ENCODE measurements at places on chromosomes 13 and 19. TPM values are rescaled to one million over a fixed set of nuclear protein-coding genes. Genes with fewer than 3 reads are reported as not detected.

The C1QTNF9B gene
- not detected for total RNA-seq

The TMEM255B gene
- total RNA-seq, result 15.8 TPM

The USHBP1 gene
- not detected for total RNA-seq

The NLRP5 gene
- not detected for total RNA-seq

The MAMSTR gene
- total RNA-seq, result 0.22 TPM

The ZNF556 gene
- total RNA-seq, result not detected

The KLF12 gene
- total RNA-seq, result 10.0 TPM

The PCDH17 gene
- total RNA-seq, result not detected

The LMO7 gene
- total RNA-seq, result 30.8 TPM

The BSPH1 gene
- not detected for total RNA-seq

The LILRB4 gene
- total RNA-seq, result not detected

The LACC1 gene
- 14.1 TPM for total RNA-seq

The FFAR1 gene
- not detected for total RNA-seq

The KLK6 gene
- not detected for total RNA-seq

The C19orf12 gene
- 20.2 TPM for total RNA-seq

DNA sequence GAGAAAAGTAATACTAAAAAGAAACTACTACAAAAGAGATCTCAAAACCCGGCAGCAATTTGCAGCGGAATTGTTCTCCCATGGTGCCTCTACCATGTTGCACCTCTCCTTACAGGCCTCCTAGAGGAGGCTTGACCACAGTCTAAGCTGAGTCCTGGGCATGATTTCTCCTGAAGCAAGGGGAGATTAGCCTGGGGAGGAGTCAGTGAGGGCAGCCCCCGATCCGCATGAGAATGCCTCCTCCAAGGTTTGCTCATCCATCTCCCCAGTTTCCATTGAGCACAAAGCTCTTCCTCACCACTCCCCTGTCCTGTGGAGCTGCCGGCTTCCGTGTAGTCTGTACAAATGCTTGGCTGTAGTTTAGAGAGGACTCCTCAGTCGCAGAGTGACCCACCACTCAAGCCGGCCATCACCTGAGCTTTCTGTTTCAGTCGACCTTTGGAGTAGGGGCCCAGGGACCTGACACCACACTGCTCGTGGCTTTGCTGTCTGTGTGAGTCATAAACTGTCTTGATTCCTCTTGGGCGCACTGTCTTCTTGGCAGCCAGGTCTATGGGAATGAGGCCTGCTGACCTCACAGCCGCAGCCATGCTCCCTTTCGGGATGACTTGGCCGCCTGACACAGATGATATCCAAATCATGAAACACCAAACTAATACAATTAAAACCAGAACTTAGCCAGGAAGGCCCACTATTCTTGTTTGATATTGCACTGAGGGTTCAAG, 72.3 kb downstream of the C1QTNF9 start:
- DNase-seq, result peak; percentile 57

DNA sequence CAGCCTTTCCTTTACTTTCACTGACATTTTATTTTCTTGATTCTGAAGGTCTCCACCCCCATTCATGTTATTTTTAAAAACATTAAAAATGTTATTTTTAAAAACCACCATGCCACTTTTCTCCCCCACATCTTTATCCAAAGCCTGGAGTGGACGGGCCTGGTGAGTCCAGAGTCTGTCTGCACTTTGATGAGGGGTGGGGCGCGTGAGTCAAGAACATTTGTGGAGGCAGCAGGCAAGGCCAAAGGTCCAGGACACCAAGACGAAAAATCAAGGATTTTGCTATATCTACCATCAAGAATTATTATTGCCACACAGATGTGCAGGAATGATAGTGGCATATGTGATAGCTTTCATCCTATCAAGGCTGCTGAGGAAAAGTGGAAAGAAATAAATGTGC, 224.9 kb downstream of the FGF9 start:
- no peak for DNase-seq

DNA sequence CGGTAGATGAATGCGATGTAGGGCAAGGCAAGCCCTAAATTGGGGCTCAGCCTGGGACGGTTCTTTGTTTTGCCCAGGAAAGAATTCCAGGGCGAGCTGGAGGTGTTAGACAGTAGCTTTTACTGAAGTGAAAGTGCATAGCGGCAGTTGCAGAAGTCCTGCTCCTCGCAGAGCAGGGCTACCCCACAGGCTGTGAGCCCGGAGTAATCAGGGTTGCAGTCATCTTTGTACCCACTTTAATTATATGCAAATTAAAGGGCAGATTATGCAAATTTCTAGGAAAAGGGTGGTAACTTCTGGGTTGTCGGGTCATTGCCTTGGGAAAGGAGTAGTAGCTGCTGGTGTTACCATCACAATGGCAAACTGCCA, 30.5 kb downstream of the VAV1 start:
- no peak for DNase-seq

GRCh38 chr13:79448413-79448812, 32.5 kb upstream of the NDFIP2 start:
- DNase-seq, result no peak

- DNase-seq, result no peak
Observed at GRCh38 chr19:41521931-41522555, 53.9 kb upstream of the CEACAM21 start.

- DNase-seq, result no peak
Observed at GRCh38 chr19:10246511-10246910, 5.5 kb upstream of the MRPL4 start.

- no peak for DNase-seq
Observed at GRCh38 chr13:23279321-23279720, 98.5 kb downstream of the SGCG start.

DNA sequence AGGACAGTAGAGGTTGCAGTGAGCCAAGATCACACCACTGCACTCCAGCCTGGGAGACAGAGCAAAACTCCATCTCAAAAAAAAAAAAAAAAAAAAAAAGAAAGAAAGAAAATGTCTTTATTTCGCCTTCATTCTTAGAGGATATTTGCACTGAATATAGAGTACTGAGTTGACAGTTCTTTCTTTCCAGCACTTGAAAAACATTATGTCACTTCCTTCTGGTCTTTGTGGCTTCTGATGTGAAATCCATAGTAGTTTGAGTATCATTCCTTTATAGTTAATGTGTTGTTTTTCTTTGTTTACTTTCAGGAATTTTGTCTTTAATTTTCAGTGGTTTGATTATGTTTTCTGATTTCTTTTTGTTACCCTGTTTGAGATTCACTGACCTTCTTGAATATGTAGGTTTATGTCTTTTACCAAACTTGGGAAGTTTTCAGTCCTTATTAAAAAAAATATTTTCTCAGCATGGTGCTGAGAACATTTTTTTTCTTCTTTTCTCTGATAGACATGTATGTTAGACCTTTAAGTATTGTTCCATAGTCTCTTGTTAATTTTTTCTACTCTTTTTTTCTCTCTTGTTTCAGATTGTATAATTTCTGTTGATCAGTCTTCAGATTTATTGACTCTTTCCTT, 50.1 kb downstream of the PCCA start:
- DNase-seq, result no peak

DNA sequence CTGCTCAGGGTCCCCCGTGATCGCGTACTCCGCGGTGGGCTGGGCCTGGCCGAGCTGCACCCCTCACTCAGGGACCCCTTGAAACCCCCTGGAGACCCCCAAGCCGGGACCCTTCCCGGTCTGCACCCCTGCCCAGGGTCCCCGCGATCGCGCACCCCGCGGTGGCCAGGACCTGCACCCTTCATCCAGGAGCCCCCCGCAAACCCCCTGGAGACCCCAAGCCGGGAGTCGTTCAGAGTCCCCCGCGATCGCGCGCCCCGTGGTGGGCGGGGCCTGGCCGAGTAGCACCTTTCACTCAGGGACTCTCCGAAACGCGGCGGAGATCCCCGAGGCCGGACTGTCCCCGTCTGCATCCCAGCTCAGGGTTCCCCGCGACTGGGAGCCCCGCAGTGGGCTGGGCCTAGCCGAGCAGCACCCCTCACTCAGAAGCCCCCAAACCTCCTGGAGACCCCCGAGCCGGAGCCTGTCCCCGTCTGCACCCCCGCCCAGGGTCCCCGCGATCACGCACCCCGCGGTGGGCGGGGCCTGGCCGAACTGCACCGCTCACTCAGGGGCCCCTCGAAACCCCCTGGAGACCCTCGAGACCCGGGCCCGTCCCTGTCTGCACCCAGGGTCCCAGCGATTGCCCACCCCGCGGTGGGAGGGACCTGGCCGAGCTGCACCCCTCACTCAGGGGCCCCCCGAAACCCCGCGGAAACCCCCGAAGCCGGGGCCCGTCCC, 748 bp downstream of the LMNB2 start:
- DNase-seq, result peak; percentile 30

GRCh38 chr13:113298043-113298945, 1.3 kb downstream of the LAMP1 start:
- peak; percentile 3 for DNase-seq

- peak; percentile 71 for DNase-seq
Observed at GRCh38 chr19:926589-927350, 935 bp downstream of the ARID3A start.

- DNase-seq, result peak; percentile 79
Observed at GRCh38 chr19:3969435-3970312, 1.2 kb downstream of the DAPK3 start.

- no peak for DNase-seq
Observed at GRCh38 chr13:20544201-20544923, 18.7 kb upstream of the CRYL1 start.

DNA sequence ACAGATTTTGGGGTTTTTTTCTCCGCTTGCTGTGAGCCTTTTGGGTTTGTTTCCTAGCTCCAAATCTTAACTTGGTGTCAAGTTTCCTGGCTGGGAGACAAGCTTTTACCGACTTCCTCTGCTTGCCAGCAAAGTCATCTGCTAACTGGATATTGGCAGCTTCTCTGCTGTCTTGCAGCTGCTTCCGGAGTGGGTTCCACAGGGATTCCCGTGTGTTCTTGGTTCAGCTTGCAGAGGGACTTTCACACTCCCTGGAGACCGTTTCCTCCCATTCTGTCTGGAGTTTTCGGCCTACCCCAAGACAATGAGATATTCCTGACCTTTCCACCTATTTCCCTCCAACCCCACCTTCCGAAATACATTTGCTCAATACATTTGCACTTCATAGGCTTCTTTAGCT, 2.2 kb upstream of the COLGALT1 start:
- DNase-seq, result peak; percentile 96

GRCh38 chr13:72523593-72523992, 203.8 kb downstream of the MZT1 start:
- DNase-seq, result no peak

DNA sequence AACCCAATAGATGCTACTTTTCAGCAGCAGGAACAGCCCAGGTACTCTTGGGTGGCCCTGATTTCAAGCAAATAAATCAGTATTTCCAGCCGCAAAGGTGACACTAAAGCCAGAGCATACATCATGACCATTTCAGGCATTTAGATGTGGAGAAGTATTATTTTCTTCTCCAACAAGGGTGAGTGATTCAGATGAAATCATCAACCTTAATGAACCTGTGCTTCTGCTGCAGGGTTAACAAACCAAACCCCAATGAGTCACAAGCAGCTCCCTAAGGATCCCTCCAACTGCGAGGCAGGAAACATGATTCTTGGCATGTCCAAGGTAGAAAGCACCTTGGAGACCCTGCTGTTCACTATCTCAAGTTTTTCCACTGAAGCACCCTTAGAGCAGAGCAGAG, 32.7 kb downstream of the MBNL2 start:
- peak; percentile 89 for DNase-seq

GRCh38 chr19:38617764-38618589, at the start of gene MAP4K1:
MAP4K1 (minus strand) TSS chr19:38617953; CDS start chr19:38617895, 58 bp downstream.
- peak; percentile 13 for DNase-seq

DNA sequence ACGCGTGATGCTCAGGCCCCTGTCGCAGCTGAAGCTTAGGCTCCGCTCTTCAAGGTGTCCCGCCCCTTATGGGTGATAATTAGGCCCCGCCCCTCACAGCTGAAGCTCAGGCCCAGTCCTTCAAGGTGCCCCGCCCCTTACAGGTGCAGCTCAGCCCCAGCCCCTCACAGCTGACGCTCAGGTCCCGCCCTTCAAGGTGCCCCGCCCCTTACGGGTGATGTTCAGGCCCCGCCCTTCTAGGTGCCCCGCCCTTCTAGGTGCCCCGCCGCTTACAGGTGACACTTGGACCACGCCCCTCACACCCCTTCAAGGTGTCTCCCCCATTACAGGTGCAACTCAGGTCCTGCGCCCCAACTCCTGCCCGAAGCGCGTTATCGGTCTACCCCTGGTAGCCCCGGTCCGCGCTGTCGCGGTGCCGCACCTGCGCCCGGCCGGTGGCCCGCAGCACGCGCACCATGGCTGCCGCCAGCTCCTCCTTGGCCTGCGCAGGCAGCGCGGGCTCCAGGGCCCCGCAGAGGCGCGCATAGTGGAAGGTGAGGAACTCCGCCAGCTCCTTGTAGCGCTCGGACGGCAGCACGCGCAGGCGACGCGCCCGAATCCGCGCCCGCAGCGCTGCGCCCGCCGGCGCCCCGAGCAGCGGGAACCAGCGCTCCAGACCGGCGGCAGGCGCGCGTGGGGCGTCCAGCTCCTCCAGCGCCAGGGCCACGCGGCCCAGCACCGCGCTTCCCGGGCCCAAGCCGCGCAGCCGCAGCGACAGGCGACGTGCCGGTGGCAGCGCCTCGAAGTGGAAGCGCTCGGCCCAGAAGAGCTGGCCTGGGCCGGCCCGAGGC, 7.3 kb downstream of the RASAL3 start:
- DNase-seq, result no peak

GRCh38 chr19:30682999-30683536, 310.9 kb downstream of the ZNF536 start:
- DNase-seq, result peak; percentile 63

- DNase-seq, result no peak
Observed at GRCh38 chr13:112161521-112162301, 94.8 kb downstream of the SOX1 start.

GRCh38 chr19:21256722-21257121, 72.5 kb downstream of the ZNF708 start:
- DNase-seq, result peak; percentile 0

GRCh38 chr19:46839752-46840497, 10.7 kb downstream of the AP2S1 start:
- no peak for DNase-seq

GRCh38 chr19:19004144-19004543, 29.2 kb downstream of the SUGP2 start:
- no peak for DNase-seq
